Fibroblast of mammary gland (primary cell): ENCODE measurements at places on chromosomes 11 and 22.

GRCh38 chr11:60528934-60529333 is 13.7 kb downstream of the MS4A13 start:
- no peak for DNase-seq

- DNase-seq, result no peak
Observed at GRCh38 chr11:97269527-97269926, 879.7 kb downstream of the JRKL start.

DNA sequence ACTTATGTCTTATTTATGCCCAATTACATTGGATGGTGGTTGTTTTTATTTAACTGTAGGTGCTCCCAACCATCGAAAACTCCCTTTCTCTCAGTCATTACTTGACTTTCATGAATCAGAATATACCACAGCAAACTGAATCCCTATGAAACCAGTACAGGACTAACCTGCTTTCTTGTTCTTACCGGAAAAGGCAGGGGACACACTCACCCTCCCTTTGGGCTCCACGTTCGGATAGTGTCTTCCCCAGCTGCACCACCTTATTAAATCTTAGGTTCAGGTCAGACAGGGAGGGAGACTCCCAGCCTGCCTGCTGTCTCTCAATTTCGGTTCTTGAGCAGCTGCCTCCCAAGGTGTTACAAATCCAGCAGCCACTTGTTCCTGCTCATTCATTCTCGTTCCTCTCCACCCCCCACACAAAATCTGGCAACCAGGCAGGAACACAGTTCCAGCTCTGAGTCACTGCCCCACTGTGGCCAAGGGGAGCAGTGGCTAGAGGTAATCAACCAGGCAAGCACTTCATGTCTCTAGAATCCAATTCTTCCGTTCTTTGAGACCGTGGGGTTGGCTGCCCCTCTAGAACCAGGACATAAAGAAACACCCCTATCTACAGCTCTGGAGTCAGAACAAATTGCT is 133.0 kb downstream of the PLEKHA7 start:
- peak; percentile 69 for DNase-seq

DNA sequence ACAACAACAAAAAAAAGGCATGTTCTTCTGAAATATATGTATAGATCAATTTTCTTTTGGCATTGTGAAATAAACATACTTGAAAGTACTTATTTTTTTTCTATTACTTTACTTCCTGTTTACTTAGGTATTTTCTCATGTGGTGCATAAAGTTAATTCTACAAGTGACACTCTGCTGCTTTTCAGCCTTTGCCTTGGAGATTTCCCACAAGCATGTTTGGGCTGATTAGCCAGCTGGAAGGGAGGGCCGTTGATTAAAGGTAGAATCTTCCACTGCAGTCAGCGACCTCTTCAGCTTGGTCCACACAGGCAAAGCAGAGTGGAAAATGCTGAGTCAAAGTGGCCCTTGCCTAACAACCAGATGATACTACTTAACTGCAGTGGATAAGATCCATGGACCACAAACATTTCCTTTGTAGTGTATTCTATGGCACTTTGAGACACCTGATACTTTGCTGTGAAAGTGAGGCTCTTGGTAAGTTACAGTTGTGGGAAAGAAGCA is 176.0 kb downstream of the ARHGAP42 start:
- peak; percentile 89 for DNase-seq

GRCh38 chr22:39765046-39765445 is 128.5 kb downstream of the ENTHD1 start:
- DNase-seq, result no peak
